Hippocampal formation (tissue), 2 donors: ENCODE measurements at places on chromosomes 7 and 10.

- DNase-seq, result no peak
Measured at GRCh38 chr7:15334536-15335263, 227.1 kb downstream of the AGMO start.

DNA sequence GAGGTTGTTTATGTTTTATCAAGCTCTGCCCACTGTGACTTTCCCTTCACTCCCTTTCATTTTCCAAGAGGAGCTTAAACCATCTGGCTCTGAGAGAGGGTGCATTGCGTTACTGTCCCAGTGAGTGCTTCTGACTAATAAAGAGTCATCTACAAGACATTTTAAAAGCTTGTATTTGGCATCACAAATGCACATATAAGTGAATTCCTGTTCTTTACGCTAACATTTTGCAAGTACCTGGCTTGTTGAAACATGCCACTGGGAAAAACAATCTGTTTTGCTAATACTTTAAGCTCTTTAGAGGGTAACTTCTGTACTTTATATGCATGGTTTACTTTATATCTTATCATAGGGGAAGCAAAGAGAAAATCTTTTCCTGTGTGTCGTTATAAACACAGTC is 534.6 kb upstream of the POM121L12 start:
- DNase-seq, result no peak

DNA sequence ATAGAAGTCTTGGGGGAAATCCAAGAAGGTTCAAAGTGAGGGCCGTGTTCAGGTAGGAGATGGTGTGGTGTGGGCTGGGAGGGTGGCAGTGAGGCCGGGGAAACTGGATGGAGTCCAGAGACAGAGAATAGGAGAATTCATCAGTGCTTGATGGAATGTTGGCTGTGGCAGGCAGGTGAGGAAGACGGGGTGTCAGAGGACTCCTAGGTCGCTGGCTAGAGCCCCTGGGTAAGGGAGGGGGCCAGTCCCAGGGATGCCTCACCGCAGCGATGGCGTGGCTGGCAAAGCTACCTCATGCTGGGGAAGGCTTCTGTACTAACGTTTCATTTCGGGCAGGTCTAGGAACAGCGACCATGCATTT is 373.0 kb downstream of the RPS24 start:
- no peak for DNase-seq

- no peak for DNase-seq
Measured at GRCh38 chr10:8063935-8064334, 9.4 kb downstream of the GATA3 start.

DNA sequence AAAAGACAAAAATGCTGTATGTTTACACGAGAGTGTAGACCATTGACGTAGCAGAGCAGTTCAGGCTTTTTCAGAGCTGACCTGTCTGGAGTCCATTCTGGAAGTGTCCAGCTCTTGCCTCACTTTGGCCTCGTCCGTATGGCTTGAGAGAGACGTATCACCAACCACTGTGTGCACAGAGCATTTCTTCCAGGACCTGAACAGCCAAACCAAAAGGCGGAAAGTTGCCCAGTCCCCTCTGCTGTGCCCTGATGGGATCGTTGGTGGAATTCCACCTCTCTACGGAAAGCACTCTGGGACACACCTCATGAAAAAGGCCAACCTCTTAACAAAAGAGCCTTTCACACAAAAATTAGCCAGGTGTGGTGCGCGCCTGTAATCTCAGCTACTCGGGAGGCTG is 184.7 kb upstream of the SH2B2 start:
- no peak for DNase-seq

GRCh38 chr7:22632674-22633073 is 94.3 kb upstream of the IL6 start:
- DNase-seq, result no peak

GRCh38 chr7:411677-412312 is 107.9 kb downstream of the PDGFA start:
- no peak for DNase-seq

DNA sequence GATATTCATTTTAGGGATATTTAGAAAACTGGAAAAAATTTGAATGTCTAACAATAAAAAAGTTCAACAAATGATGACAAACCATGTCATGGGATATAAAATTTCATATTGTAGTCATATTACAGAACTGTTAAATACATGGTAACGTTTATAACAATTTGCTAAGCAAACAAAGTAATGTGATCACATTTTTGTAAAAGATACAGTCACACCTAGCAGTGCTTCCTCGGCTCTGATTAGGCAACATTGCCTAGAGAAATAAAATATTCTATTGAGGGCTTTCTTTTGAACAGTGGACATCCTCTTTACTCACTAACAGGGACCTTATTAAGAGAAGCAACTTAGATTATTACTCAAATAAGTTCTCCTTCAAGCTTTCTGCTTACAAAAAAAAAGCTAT is 605.5 kb downstream of the GATA3 start:
- no peak for DNase-seq

GRCh38 chr10:83539528-83540308 is 599.6 kb upstream of the GHITM start:
- DNase-seq, result peak; percentile 18

- DNase-seq, result no peak
Measured at GRCh38 chr10:133195611-133196010, 34.4 kb upstream of the UTF1 start.

DNA sequence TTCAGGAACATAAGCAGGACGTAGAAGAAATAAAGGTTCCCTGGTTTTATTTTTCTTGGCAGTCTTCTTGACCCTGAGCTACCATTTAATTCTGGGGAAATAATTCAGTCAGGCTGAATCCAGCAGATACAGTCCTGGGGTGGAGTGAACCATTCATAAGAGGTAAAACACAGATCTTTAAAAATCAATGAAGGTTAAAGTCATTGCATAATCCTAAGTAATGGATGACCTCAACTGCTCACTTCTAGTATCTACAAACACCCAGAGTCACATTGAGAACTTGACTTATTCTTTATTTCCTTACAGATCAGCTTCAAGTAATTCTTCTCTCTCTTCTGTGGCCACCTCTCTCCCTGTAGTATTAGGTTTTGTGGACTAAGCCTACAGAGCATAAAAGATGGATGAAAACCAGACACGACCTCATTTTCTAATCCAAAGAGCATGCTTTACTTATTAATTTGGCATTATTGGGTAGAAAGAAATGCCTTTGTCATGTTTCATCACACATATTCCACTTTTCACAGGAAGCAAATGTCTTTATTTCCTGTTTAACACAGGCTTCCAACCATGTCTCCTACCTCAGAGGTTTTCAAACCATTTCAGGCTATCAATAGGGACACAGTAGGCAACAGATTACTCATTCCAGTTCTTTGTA is 182.3 kb upstream of the IMMP2L start:
- no peak for DNase-seq

DNA sequence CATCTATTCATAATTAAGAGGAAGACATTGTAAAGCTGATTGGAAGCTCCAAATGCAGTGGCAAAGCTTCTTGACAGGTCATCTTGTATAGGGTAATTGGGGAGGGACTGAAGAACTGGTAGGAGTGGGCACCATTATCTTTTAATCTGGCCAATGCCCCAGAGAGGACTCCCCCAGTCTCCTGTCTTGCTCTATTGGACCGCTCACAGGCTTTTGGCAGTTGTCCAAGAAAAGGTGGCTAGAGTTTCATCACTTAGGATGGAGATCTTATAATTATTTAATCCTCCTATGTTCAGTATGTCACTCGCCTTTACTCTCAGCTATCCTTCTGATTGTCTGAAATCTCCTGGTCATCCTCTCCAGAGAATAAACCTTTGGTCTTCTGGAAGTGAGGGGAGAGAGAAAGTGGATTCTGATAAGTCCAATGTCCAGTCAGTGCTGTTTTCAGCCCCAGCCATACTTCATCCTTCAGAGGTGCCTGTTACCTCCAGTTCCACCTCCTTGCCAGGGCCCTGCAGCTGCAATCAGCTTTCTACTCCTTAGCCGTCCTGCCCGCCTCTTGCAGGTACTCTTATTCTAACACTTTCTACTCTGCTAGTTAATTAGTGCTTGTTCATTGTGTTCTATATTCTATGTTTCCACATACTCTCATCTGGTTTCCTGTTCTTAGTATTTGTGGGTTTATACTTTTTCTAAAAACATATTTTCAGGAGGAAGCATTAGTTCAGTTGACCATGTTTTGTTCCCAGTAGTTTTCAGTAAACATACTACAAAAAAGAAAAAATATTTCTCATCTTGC is 241.6 kb downstream of the NSUN6 start:
- DNase-seq, result no peak

DNA sequence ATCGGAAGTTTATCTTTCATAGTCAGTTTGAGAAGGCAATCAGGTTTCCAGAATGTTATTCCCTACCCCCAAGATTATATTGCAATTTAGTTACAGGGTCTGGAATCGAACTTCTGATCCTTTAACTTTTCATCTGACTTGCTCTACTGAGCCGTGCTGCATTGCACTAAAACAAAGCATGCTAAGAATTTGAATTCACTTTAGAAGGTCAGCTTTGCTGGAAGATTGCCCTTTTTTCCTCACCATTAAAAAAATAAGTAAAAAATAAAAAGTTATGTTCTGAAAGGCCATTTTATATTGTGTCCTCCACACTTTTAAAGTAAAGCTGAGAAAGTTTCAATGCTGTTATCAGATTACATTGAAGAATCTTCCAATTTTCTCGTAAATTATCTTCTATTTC is 388.8 kb upstream of the PHF14 start:
- no peak for DNase-seq

- DNase-seq, result no peak
Measured at GRCh38 chr7:138739859-138740258, 38.7 kb upstream of the SVOPL start.

GRCh38 chr7:108629651-108630400 is 60.2 kb downstream of the DNAJB9 start:
- peak; percentile 50 for DNase-seq

DNA sequence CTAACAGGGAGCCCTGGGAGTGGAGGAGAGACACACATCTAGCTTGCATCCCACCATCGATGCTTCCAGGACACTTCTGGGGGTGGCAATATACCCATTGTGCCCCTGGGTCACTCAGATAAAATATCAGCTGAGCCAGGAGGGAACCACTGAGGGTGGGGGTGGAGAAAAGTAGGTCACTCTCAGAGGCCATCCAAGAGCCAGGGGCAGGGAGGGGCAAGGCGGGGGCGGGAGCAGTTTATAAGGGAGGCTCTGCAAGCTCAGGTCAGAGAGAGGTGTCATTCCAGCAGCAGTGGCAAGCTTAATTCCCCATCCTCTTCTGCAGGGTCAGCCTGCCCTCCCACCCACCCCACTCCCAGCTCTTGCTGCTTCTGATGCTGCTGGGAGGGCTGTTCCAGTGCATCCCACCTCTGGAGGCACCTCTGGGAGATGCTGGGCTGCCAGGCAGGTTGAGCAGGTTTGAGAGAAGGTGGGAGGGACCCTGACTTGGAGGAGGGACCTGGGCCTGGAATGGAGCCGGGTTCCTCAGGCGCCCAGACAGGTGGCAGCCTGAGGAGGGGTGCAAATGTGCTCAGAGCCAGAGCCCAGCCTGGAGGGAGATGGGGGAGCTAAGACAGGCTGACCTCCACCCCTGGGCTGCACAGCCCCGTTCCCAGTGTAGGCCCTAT is 20.1 kb upstream of the TLX1 start:
- no peak for DNase-seq

GRCh38 chr7:144908943-144909556 is 73.2 kb upstream of the TPK1 start:
- no peak for DNase-seq

GRCh38 chr10:93751832-93752231 is 5.9 kb upstream of the LGI1 start:
- DNase-seq, result peak; percentile 36

GRCh38 chr7:102875700-102876295 is 37.0 kb upstream of the LRRC17 start:
- no peak for DNase-seq

- no peak for DNase-seq
Measured at GRCh38 chr10:78763234-78763633, 305.5 kb upstream of the ZMIZ1 start.

GRCh38 chr10:48194830-48195229 is 79.7 kb downstream of the FRMPD2 start:
- no peak for DNase-seq

- DNase-seq, result no peak
Measured at GRCh38 chr7:14626076-14626475, 276.5 kb downstream of the DGKB start.

DNA sequence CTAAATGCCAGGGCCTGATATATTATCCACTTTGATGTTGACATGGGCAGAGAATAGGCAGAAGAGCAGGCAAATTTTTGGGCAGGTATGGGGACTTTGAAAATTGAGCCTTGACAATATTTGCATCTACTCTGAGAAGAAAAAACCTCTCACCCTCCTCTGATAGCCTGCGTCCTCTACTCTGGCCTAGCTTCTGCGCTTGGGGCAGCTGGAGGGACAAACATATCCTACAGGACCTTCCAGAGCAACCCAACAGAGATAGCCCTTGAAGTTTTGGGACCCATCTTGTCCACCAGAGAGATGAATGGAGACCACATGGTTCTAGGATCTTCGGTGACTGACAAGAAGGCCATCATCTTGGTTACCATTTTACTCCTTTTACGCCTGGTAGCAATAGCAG is at the start of gene TAS2R60:
Gene TAS2R60, plus strand, starts transcription at position 301 of the 400 bp plus-strand sequence. Its CDS starts 0 bp downstream, at position 301.
- DNase-seq, result no peak

GRCh38 chr10:99303899-99304861 is 25.0 kb upstream of the CNNM1 start:
- no peak for DNase-seq

DNA sequence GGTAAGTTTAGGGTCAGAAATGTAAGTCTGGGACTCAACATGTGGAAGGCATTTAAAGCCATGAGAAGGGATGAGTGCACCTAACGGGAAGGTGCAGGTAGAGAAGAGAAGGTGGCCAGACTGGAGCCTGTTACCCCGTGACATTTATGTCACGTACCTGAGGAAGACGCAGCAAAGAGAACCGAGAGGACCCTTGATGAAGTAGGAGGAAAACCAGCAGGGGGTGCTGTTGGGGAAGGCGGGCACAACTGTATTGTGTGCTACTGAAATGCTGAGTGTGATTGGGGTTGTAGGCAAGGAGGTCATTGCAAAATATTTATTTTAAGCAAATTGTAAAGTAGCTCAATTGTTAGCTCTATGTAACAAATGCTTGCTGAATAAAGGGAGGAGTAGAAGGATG is 338.2 kb upstream of the PRKCQ start:
- peak; percentile 19 for DNase-seq

GRCh38 chr10:72801263-72801868 is 92.2 kb upstream of the OIT3 start:
- no peak for DNase-seq

GRCh38 chr10:33460505-33461294 is 126.2 kb upstream of the NRP1 start:
- no peak for DNase-seq

GRCh38 chr7:80785961-80786536 is 132.8 kb downstream of the SEMA3C start:
- DNase-seq, result no peak

- DNase-seq, result no peak
Measured at GRCh38 chr7:42617806-42618457, 293.9 kb downstream of the C7orf25 start.

- no peak for DNase-seq
Measured at GRCh38 chr10:114102256-114102655, 58.6 kb downstream of the ADRB1 start.

- DNase-seq, result no peak
Measured at GRCh38 chr10:60488111-60488669, 98.5 kb upstream of the ANK3 start.

DNA sequence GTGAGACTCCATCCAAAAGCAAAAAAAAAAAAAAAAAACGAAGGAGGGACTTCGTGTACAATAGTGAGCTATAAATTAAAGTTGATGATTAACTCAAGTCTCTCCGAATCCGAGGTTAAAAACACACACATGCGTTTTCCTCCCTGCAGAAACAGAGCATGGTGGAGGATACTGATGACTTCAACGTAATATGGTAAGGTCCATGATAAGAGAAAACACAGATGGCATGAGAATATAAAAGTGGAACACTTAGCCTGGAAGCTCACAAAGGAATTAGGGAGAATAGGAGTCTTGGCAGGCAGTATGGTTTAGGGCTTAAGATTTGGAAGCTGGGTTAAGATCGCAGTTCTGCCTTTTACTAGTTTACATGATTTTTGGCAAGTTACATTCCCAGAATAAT is 20.1 kb upstream of the GSTK1 start:
- no peak for DNase-seq
